Neural crest cell (in vitro differentiated cells): ENCODE measurements at places on chromosomes 7 and 10.

DNA sequence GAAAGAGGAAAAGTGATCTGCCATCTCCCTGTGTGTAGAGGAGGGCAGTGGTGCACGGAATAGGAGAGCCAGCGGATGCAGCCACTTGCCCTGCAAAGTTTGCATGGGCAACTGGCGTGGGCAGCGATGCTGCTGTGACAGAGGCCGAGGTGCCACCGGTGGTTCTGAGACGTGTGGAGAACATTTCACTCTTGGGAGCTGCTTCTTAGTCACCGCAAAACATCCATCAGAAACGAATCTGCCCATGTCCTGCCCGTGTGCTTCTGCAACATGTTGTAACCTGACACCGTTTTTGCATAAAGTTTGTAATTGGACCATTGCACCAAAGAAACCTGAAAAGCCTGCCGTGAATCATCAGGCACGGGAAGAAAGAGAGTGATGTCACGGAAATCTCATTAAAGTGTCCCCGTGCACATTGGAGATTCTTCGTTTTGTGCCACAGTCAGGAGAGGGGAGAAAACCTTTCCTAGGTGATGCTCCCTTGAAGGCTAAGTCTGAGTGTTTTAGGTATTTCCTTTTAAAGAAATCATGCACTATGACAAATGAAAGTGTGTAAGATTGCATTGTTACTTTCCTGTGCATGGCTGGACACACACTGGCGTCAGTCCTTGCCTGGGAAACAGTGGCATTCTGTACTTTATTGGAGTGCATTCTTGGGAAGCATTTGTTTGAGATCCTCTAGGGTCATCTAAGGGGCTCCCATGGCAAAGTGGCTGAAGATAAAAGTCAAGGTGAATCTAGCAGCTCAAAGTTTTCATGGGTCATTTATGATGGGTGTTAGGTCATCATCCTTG lies 302.6 kb downstream of the KLF6 start:
- DNase-seq = no peak

DNA sequence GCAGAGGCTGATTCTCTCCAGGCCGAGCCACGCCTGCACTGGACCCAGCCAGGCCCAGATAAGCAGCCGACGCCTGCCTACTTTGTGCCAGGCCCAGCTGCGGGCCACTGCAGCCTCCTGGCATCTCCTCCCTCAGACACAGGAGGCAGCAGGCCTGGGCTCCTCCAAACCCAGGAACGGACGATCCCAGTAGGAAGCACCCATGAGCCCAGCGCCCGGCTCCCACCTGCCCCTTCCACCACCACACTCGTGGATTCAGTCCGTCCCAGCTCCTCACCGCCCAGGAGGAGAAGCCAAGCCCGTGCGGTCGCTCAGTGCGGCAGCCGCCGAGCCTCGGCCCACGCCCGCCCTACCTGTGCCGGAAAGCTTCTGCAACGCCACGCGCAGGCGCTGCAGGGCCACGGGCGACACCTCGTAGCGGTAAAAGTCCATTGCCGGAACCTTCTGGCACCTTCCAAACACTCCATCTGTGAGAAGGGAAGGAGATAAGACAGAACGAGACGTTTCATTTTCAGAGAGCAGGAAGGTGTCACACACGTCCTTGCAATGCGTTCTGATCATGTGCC lies 271.1 kb downstream of the PTPRN2 start:
- DNase-seq = no peak

GRCh38 chr10:44888886-44889285 lies 22.3 kb upstream of the TMEM72 start:
- no peak for DNase-seq

GRCh38 chr7:158120716-158121115 lies 466.9 kb downstream of the PTPRN2 start:
- DNase-seq = no peak
